ENCODE measurements at places on chromosomes 4 and X. TPM values are rescaled to one million over a fixed set of nuclear protein-coding genes. Genes with fewer than 3 reads are reported as not detected.

DNA sequence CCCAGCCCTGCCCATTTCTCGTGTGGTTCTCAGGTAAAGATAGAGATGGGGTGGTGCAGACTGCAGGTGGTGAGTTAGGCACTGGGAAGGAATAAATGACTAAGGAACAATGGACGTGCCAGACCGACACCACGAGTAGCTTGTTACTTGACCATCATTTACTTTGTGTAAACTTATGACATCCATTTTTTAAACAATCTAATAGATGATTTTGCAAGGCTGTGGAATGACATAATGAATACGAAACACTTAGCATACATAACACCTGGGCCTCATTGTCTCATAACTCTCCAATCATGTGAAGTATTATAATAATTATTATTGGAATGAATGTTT, 137.3 kb upstream of the CPEB2 start:
- no peak for DNase-seq

DNA sequence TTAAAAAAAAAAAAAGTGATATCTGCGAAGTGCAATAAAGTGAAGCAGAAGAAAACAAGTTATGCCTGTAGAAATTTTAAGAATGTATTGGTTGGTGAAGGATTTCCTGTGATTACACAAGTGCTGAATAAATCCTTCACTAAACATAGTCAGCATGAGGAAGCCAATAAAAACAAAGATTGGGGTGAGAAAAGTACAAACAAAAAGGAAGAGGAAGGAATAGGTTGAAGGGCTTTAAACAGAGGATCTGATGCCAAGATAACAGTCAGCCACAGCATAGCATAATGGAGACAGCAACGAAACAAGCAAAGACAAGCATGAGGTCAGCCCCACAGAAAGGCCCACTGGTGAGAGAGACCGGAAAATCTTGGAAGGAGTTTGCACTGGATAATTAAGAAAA, 372.2 kb downstream of the ADAM29 start:
- no peak for DNase-seq

- no peak for DNase-seq
These were observed 1069.5 kb downstream of the DMD start for GRCh38 chrX:32141841-32142240.

- DNase-seq: no peak
These were observed 5.3 kb downstream of the MAGEB2 start for GRCh38 chrX:30220661-30221060.

DNA sequence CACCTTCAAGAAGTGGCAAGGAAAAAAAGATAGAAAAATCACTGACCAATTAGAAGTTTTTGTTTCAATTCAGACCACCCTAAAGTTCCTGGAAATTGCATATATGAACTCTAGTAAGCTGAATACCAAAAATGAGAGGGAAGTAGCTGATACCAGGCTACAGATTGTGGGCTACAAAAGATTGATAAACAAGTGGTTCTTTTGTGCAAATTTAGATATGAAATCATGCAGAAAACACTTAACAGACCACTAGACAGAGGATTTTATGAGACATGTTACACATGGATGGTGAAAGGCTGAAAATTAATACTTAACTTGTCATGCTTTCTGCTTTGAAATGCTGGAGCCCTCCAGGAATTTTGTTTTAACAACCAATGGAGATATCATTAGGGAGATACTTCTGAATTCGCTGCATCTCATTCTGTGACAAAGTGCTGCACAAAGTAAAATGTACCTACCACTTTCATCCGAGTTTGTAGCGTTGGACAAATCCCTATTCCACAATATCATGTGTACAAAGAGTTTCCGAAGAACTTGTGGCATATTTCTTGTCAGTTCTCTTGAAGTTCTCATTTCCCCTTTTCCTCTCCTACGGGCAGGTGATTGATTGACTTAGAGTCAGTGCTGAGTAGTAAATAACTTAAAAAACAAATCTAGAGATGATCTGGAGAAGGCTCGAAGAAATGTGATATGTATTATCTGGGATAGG, 235.0 kb downstream of the PALLD start:
- DNase-seq: no peak

DNA sequence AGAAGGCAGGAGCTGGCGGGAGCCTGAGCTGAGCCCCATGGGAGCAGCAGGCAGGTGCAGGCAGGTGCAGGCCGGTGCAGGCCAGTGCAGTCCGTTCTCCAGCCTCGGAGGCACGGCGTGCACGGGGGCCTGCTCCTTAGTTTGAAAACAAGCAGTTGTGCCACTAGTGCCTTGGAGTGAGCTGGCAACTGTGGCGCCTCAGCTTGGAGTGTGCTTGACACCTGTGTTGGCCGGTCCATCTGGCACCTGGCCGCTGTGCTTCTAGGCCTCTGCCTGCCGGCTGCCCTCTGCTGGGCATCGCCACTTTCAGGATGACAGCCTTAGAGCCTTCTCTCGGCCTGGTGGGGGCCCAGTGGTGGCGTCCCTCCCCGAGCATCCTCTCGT, 47.9 kb downstream of the RGS12 start:
- DNase-seq: no peak

- DNase-seq: no peak
These were observed 345.9 kb upstream of the NOCT start for GRCh38 chr4:138669479-138670315.

DNA sequence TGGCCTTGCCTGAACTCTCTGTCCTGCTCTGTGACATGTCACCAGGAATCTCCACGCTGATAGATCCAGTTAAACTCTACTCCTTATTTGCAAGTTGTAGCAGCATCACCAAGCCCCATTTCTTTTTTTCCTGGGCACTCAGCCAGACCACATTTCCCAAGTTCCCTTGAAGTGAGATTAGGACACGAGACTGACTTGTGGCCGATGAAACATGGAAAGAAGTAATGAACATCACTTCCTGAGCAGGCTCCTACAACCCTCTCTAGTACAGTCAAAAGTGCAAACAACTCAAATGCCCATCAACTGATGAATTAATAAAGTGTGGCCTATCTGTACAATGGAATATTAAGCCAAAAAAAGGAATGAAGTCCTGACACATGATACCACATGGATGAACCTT, 74.6 kb downstream of the MAP3K15 start:
- no peak for DNase-seq

DNA sequence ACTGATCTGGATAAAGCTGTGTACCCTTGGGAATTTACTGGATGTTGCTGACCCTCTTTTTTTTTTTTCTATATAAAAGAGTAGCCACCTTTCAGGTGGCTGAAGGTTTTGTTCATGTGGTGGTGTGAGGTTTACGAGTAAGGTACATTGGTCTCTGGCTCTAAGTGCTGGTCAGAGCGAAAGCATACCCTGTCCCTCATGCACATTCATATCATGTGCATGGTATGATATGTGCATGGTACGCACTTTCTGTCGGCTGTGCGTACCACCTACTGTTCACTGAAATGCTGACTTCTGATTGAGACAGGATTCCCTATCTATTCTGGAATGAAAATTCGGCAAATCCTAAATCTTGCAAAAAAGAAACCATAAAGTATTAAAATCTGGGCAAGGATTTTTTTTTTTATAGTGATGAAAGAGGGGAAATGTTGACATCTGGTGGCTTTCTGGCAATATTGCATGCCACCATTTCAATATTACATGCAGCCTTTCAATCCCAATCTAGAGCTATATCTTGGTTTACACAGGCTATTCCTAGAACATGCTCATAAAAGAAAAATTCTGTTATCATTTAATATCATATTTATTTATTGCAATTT, 32.8 kb downstream of the FAM149A start:
- DNase-seq: no peak

DNA sequence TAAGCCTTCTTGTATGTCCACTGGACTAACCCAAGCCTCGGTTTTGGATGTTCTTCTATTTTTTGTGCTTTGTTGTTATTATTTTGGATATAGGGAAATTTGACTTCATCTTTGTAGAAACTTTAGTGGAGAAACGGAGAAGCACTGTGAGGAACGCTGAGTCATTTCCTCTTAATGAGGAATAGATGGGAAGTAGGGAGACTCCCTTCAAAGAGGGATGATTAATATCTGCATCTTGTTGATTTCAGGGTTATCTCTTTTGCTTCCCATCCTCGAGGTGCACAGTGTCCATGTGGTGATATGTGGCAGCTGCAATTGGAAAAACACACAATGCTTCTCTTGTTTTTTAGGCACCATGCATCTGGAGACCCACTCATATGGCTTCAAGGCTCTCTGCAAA, 1147.9 kb downstream of the NLGN4X start:
- no peak for DNase-seq

GRCh38 chr4:25112995-25113380, 47.3 kb downstream of the SEPSECS start:
- no peak for DNase-seq

GRCh38 chrX:15750611-15751154, 12.6 kb downstream of the CA5B start:
- no peak for DNase-seq

SSX2 gene
- polyA plus RNA-seq: not detected

GRCh38 chrX:155046129-155046810, 19.6 kb downstream of the FUNDC2 start:
- no peak for DNase-seq

GRCh38 chrX:19540076-19540475, 24.8 kb upstream of the MAP3K15 start:
- no peak for DNase-seq

NELFA gene
- 29.7 TPM for polyA plus RNA-seq

DNA sequence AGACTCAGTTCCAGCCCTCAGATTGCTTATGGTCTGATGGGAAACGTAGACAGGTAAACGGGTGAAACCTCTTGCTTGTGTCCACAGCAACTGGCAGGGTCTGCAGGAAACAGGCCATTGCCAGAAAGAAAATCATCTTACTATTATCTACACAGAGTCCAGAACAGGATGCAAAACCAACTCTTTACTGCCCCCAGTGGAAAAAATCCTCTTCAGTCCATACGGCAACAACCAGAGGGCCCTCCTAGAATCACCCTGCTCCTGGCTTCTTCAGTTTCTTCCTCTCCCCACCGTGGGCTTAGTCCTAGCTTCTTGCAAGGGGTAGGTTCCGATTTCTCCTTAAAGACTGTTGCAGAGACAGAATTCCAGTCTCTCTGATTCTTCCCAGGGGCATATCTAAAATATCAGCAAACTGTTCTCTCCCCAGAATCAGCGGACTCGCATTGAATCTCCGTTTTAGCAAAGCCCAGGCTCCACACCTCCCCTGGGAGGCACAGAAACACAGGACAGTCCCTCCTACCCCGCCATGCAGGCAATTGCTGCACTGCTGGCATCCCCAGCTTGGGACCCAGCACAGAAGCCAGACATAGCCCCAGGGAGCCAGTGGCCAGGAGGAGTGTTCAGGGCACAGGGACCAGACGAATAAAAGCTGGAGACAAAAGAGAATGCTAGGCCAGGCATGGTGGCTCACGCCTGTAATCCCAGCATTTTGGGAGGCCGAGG, 41.0 kb upstream of the SH3RF1 start:
- DNase-seq: peak; percentile 60

DNA sequence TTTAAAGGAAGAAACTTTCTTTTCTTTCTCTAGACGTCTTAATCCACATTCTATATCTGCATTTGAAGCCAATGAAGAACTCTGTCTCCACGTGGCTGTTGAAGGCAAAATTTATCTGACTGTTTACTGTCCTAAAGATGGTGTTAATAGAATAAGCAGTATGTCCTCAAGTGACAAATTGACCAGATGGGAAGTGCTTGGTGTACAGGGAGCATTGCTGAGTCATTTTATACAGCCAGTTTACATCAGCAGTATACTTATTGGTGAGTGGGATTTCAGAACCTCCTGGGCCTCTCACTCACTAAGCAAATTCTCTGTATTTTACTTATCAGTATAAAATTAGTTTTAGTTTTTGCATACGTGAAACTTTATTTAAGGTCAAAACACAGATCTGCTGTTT, 33.7 kb downstream of the ADAD1 start:
- DNase-seq: no peak

GRCh38 chrX:7318241-7318640, 170.3 kb upstream of the PUDP start:
- DNase-seq: no peak

DNA sequence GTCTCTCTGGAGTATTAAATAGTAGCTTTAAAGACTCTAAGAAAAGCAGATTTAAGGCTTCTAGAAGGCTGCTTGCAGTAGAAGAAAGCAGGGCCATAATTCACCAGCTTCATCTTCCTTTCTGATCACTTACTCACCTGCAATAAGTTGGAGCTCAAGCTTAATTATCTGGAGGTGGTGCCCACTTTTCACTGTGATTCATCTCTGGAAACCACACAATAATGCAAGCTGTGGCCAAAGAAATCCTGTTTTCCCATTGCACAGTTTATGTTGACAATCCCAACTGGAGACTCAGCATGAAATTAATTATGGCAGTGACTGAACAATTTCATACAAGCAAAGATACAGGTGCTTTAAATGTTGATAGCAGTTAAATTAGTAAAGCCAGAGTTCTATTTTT, 14.7 kb downstream of the CWH43 start:
- no peak for DNase-seq

FAM114A1 gene
- polyA plus RNA-seq: 37.5 TPM

GRCh38 chr4:88825931-88826330, 128.3 kb upstream of the NAP1L5 start:
- no peak for DNase-seq

DNA sequence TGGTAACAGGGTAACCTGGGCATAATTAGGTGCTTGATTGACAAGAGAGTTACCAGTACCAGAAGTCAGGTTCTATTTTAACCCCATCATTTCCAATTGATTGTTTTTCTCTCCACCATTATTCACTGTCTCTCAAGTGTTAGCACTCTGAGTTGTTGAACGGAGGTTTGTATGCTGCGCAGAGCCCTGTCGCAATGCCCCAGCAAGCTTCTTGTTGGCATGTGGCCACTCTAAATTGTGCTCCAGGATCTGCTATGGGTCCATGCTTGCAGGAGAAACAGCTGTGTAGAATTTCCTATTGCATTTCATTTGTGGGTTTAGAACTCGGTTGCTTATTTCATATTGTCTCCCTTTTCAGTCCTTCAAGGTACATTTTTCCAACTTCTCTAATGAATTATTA, 98.2 kb downstream of the KLHL8 start:
- no peak for DNase-seq

IL2RG gene
- 0.93 TPM for polyA plus RNA-seq

DNA sequence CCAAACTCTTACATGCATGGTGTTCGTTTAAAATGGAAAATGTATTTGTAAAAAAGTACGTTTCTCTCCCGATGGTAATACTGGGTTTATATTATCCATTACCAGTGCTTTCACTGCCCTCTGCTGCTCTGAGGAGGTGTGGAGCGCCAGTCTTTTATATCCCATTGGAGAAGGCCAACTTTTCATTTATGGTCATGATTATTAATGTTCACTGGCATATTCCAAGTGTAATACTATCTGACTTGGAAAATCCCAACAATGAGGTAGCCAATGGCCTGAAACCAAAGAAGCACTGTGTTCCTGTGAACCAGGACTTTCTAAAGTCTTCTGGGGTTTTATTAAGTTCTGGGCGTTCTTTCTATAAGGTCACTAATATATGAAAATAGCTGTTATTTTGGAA, 80.7 kb downstream of the SYNPO2 start:
- peak; percentile 47 for DNase-seq

DNA sequence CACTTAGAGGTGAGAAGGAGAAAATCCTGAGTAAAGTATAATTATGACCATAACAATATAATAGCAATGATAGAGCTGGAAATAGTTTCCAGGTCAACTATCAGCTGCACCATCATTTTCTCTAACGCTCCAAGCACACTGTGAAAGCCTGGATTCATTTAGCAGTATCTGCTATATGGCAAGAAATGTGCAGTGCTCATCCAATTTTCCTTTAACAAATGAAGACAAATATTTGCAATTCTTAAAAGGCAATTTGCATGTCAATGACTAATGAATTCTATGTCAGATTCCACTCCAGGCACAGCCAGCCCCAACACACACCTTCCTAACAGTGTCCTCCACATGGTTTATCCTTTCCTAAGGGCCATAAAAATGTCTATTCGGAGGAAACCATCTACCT, 12.7 kb downstream of the PRSS12 start:
- DNase-seq: no peak

CACNA1F gene
- 0.47 TPM for polyA plus RNA-seq

AMTN gene
- polyA plus RNA-seq: not detected

CPZ gene
- 18.9 TPM for polyA plus RNA-seq

All from left kidney (tissue), 8 donors.